ENCODE measurements at places on chromosomes 6 and 20.

GRCh38 chr20:43953919-43954592 is 39.4 kb downstream of the TOX2 start:
- DNase-seq: no peak

- no peak for DNase-seq
Measured at GRCh38 chr20:61823242-61823641, 242.4 kb downstream of the TAF4 start.

DNA sequence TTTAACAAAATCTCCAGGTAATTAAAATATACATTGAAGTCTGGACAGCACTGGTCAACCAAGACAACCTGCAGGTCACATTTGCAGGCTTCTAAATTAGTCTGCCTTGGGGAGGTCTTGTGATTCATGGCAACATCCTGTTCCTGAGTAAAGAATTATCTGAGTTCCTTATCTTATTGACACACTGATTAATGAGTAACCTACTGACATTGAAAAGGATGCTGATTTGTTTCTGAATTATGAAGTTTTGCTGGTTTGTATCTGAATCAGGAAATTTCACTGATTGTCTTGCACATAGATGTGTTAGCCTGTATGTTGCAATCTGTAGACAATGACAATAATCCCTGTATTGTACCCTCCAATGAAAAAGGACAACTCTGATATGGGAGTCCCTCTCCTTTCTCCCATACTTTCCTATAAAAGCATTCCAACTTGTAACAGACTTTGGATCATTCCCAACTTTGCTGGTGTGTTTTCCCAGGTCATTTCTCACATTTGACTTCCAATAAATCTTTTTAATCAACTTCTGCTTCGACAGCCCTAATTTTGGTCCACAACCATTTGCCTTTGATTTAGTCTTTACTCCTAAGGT is 80.0 kb downstream of the LAMP5 start:
- no peak for DNase-seq

- DNase-seq: no peak
Measured at GRCh38 chr6:158168040-158168289, at the start of gene SERAC1. Gene SERAC1 (minus strand): TSS chr6:158168262. CDS start chr6:158158363, 9,899 bp downstream.
